Activated CD4-positive, alpha-beta T cell treated with anti-CD3 and anti-CD28 coated beads, Interleukin-2, amount 50 U/mL, for 48 hours (primary cell): ENCODE measurements at places on chromosomes 16 and 17.

DNA sequence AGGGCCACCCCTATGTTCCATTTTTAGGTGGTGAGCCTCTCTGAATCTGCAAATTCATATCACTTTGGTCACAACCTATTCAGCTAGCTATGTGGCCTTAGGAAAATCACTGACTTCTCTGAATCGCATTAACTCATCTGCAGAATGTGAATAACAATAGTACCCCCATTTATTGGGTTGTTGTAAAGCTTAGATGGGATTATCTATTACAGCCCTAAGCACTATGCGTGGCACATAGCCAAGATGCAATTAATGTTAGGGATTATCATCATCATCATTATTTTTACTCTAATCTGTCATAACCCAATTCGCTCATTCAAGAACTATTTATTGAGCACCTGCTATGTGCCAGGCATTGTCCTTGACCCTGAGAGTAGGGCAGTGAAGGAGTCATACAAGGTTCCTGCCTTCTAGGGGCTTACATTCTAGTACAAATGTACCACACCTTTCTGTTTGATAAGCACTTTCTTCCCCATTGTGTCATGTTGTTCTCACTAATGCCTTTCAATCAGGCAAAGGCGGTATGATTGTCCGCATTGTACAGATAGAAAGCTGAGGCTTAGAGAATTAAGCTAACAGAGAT, 38.5 kb downstream of the CHD9 start:
- DNase-seq, result no peak

- no peak for DNase-seq
Measured at GRCh38 chr16:87121816-87122215, 195.4 kb downstream of the C16orf95 start.

DNA sequence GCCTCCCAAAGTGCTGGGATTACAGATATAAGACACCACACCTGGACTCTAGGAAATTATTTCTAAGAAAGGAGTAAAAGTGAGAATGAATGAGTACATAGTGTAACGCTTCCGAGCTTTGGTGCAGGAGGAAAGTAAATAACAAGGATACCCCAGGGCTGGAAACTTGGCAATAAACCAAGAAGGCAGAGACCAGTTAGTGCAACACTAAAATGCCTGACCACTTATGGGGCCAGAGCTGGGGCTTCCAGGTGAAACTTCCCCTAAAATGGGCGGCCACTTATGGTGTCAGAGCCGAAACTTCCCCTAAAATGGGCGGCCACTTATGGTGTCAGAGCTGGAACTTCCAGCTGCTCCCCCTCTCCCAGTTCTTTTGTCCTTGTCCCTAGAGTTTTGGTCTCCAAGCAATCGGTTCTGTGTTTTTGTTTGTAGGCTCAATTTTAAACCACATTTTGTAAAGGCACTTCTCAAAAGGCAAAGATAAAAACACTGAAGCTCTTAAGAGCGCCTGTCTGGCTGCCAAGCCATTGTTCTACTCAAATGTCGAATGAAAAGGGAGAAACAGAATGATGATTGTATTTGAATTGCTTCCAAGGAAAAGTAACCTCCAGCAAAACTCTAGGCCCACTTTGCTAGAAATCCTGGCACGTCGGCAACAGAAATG, 63.9 kb downstream of the NXN start:
- no peak for DNase-seq

- no peak for DNase-seq
Measured at GRCh38 chr17:76994237-76994637, 126.0 kb downstream of the MGAT5B start.

DNA sequence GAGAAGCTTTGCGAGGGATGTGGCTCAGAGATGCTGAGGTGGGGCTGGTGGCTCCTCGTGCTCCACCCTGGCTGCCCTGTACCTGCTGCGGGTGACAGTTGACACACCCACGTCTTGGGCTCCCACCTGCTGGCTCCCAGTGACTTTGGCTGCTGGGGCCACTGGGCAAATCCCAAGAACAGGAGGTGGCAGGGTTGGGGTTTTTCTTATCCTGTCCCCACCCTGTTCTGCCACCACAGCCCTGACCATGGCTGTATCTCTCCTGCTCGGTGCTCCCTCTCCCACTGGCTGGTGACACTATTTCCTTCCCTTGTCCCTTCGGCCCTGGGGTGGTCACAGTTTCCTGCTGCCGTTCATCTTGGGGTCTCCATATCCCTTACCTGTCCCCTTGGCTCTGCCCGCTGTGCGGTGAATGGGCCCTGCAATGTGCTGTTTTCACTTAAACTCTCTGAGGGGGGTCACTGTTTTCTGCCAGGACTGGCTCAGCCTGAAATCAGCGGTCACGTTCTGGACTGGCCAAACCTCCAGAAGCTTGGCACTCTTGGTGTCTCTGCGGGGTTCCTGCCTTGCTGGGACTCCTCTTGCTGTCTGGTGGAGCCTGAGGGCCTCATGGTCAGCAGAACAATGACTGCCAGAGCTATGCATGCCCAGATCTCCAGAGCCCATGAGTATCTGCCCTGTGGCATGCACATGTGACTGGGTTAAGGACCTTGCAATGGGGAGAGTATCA, 144.2 kb downstream of the IRF8 start:
- DNase-seq, result no peak

GRCh38 chr17:34547453-34548063, 31.8 kb upstream of the TMEM132E start:
- no peak for DNase-seq

- DNase-seq, result no peak
Measured at GRCh38 chr16:56987692-56988091, 1.7 kb upstream of the NLRC5 start.

DNA sequence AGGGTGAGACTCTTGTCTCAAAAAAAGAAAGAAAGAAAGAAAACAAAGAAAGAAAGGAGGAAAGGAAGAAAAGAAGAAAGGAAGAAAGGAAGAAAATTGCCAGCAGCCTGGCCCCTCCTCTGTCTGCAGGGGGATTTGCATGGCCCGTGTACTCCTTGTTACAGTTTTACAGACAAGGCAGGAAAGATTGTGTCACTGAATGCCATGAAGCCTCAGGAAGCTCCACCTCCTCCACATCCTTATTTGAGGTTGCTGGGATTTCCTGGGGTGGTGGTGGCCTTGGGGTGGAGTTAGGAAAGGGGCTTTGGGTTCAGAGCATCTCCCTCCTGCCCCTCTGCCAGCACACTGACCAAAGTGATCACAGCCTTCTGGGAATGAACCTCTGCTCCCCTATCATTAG, 23.6 kb downstream of the CFAP20 start:
- no peak for DNase-seq

GRCh38 chr16:84795329-84796053, 24.3 kb upstream of the CRISPLD2 start:
- DNase-seq, result no peak

GRCh38 chr17:48704361-48705248, 17.7 kb downstream of the PRAC1 start:
- no peak for DNase-seq

DNA sequence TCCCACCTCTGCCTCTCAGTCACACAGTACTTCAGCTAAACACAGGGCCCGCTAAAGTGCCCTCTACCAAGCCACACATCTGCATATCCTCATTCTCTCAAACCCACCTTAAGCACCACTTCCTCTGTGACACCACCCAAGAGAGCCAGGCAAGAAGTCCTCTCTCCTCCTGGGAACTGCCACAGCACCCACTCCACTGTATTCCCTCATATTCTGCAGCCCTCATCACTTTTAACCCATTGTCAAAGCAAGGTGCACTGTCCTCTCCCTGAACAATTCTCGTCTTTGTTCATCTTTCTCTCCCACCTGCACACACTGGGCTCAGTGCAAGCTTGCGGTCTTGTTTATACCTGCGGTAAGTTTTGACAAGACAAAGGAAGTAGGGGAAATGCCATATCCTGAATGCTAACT, 13.6 kb downstream of the CHD9 start:
- DNase-seq, result no peak

DNA sequence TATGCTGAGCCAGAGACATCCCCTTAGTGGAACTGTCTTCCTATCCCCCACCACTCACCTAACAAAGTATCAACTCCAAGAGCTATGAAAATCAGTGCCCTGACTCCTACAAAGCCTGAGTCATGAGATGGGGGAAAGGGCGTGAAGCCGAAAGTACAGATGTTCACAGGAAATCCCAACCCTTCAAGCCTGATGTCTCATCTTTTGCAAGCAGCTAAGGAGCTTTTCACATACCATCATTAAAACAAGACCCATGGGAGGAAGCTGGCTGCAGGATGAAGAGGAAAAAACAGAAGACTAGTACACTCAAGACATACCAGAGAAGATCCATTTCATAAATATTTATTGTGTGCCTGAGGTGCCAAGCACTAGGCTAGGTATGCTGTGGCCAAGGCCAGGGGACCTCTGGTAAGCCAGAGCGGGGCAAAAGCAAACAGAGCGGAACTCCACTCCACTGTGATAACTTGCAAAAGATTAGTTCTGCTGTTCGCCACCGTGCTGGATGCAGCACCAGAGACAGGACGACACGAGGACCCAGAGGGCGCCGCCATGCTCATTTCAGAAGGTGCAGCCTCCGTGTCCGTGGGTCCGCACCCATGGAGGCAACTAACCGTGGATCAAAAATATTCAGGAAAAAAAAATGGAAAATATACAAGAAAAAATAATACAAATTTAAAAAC, 4.5 kb upstream of the MNT start:
- DNase-seq, result no peak
